ENCODE measurements at places on chromosomes 3 and 15. TPM values are rescaled to one million over a fixed set of nuclear protein-coding genes. Genes with fewer than 3 reads are reported as not detected.

Gene TGM5
- total RNA-seq: 0.71 TPM

Gene SNX4
- total RNA-seq: 36.5 TPM

Gene CCDC33
- 5.0 TPM for total RNA-seq

GRCh38 chr15:62823561-62823960 is 219.0 kb upstream of the TPM1 start:
- H3K4me1 ChIP-seq: peaks cover 37% of the 10 kb centered on the region
- H3K27ac ChIP-seq: no peak overlapping the region
- peaks cover 30% of the 10 kb centered on the region for H3K36me3 ChIP-seq
- DNase-seq: no peak
- H3K4me3 ChIP-seq: no peak overlapping the region
- H3K27me3 ChIP-seq: no peaks in the 10 kb centered on the region

- H3K27me3 ChIP-seq: no peaks in the 10 kb centered on the region
- H3K4me1 ChIP-seq: peaks cover 86% of the 10 kb centered on the region
- no peak for DNase-seq
Observed at GRCh38 chr15:67144609-67145311, 79.4 kb downstream of the SMAD3 start.

DNA sequence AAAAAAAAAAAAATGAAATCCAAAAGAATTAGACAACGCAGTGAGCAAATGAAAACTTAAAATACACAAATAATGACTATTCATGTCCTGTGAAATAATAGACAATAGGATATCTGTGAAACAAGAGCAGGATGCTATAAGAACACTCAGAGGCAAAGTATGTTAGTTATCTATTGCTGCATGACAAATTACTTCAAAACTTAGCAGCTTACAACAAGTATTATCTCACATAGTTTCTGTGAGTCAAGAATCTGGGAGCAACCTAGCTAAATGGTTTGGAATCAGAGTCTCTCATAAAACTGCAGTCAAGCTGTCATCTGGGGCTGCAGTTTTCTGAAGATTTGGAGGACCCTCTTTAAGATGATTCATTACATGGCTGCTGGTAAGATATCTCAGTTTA is 36.5 kb upstream of the ZMAT3 start:
- H3K4me3 ChIP-seq: no peak overlapping the region
- no peak for DNase-seq
- H3K27me3 ChIP-seq: peaks cover 12% of the 10 kb centered on the region
- H3K4me1 ChIP-seq: peaks cover 4% of the 10 kb centered on the region
- no peak overlapping the region for H3K27ac ChIP-seq

DNA sequence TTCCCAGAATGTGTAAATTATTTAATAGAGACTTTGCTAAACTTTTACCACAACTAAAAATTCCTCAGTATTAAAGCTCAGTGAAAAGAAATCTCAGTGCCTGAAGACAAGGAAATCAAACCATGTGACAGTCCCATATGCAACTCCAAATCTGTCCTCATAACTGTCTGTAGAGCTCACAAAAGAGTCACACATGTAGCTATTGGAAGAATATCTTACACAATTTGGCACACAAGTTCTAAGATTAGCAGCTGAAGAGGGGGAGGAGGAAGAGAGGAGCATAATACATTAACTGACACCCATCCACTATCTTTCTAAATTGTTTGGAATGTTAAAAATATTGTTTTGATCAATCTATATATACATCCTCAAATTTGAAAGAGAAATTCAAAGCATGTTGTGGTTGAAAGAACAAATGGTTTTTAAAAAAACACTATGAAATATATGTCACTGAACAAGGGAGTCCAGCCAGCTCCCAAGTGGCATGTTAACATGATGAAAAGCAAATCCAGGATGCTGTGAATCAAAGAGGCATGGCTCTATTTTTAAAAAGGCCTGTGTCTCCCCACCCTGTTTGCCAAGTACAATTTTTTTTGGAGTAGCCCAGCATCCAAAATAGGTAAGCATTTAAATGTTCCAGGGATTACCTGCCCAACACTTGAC is 126.3 kb upstream of the NANOGP8 start:
- H3K27ac ChIP-seq: no peak overlapping the region
- H3K36me3 ChIP-seq: no peaks in the 10 kb centered on the region
- H3K4me1 ChIP-seq: no peaks in the 10 kb centered on the region
- no peak overlapping the region for H3K4me3 ChIP-seq
